ENCODE measurements at places on chromosomes 16 and 17.

GRCh38 chr17:62804822-62805221, 3.3 kb downstream of the MARCHF10 start:
- no peak for DNase-seq

GRCh38 chr17:78019367-78019975, 61.0 kb downstream of the TNRC6C start:
- DNase-seq, result no peak

DNA sequence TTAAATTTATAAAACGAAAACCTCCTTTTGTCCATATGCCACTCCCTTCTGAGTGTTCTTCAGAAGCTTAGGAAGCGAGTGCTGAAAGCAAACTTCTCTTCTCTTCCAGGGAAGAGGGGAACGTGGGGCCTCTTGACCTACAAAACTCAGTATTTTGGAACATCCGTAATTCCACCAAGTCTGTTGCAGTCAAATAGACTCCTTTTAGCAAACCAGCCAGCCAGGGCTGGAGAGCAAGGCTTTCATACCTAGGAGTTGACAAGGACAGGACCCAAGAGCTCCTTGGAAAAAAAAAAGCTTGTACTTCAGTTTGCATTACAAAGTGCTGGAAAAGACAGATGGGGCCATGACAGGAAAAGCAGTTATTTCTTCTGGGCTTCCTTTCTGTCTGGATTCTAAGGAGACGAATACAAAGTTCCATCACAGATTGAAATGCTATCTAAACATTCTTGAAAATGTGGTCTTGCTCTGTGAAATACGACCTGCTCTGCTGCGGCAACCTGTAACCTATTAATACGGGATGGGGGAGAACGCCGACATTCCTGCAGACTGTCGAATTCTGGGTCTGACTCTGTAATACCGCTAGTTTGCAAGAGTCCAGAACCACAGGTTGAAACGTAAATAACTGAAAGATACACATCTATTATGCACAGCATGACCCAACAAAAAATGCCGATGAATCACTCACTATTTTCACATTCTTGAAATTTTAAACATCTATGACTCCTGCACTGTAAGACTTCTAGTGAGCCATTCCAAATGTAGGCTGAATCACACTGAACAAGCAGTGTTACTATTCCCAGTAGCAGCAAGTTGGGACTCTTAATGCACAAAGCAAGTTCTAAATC, 20.6 kb downstream of the VPS53 start:
- no peak for DNase-seq

GRCh38 chr16:10809706-10810105, 8.9 kb downstream of the TVP23A start:
- DNase-seq, result no peak

- no peak for DNase-seq
Measured at GRCh38 chr17:61331886-61332285, 67.8 kb upstream of the TBX2 start.

DNA sequence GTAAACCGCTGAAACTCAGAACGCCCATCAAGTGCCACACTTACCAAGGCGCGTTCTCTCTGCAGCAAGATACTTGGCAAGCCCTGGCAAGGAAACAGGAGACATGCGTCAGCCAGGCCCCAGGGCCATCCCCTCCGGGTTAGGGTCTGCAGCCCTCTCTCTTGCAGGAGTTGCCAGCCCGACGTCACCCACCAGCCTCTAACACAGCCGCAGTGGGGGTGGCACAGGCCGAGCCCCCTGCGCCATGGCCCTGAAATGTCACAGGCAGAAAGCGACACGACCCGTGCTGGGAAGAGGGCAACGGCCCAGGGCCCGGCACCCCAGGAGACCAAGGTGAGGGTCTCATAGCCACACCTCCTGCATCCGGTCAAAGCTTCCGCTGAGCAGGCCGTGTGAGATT, 21.9 kb downstream of the ELAC2 start:
- DNase-seq, result no peak

DNA sequence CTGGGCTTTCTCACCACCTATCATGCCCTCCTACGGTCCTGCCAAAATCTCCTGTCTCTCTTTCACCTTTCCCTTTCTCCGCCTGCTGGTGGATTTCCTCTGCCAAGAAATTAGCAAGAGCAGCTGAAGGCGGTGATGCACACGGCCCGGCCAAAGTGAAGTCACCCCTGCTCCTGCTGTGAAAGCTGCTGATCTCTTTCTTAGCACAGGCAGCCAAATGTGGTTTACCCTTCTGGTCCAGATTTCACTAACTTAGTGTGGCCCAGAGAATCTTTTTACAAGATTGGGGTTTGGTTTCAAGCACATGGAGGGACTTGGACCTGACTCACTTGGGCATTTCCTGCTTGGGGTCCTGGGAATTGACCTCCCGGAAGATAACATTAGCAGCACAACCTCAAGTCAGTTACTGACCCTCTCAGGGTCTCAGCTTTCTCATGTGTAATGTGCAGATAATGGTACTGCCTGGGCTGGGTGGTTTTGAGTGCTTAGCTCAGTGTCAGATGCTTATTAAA, 155.7 kb downstream of the SOCS1 start:
- no peak for DNase-seq

DNA sequence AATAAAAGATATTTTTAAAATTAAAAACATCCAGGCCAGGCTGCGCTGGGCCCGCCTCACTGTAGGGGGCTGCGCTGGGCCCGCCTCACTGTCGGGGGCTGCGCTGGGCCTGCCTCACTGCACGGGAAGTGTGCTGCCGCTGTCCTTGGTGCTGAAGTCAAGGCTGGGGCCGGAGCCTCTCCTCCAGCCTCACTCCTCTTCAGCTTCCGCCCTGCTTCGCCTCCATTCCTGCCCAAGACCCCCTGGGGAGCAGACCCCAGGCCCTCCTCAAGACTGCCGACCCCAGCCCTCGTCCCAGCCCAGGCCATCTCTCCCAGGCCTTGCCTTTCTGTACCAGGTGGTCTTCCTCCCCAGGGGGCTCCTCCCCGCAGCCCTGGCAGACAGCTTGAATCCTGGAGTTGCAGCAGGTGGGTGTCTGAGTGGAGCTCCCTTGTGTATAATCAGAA, 26.2 kb downstream of the ENDOV start:
- peak; percentile 20 for DNase-seq

DNA sequence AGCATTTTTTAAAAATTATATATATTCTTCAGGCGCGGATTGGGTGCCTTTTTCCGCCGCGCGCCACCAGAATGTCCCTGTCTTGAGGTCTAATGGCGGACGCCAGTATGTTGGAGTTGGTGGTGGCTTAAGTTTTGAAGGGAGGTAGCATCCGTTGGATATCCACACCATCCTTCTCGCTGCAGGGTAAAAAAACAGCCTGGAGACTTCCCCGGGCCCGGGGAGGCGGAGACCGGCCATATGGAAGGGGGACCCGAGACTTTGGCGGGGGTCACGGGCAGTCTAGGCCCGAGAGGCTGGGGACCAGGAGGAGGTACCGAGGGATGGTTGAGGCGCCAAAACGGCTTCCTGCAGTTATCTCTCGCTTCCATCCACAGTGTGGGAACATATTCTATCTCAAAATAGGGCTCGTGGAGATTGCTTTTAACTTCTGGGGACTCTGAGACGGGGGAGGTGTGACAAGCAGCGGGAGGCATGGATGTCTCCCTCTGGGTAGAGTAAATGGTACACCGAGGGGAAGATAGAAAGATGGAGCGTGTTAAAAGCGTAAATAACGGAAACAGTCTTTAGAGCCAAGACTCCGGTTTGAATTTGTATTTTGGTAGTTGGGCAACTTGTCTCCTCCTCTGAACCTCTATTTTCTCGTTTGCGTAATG, at the start of gene SF3B3:
SF3B3 (plus strand) TSS at position 74 of the 656 bp plus-strand sequence. CDS start 2,841 bp downstream, outside the sequence.
- peak; percentile 44 for DNase-seq

DNA sequence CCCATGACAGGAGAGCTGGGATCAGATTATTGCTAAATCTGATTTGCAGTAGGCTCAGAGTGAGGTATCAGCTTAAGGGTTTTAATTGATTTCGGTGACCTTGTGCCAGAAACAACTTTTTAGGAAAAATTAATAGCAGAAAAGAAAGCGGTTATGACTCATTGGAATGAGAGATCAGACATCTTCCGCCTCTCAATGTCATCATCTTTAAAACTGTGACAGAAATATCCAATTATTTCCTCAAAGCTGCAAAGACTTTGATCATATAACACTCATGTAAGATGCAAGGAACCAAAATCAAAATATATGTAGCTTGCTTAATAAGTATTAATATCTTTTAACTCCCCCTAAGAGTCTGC, 190.1 kb upstream of the FOXF1 start:
- DNase-seq, result no peak

DNA sequence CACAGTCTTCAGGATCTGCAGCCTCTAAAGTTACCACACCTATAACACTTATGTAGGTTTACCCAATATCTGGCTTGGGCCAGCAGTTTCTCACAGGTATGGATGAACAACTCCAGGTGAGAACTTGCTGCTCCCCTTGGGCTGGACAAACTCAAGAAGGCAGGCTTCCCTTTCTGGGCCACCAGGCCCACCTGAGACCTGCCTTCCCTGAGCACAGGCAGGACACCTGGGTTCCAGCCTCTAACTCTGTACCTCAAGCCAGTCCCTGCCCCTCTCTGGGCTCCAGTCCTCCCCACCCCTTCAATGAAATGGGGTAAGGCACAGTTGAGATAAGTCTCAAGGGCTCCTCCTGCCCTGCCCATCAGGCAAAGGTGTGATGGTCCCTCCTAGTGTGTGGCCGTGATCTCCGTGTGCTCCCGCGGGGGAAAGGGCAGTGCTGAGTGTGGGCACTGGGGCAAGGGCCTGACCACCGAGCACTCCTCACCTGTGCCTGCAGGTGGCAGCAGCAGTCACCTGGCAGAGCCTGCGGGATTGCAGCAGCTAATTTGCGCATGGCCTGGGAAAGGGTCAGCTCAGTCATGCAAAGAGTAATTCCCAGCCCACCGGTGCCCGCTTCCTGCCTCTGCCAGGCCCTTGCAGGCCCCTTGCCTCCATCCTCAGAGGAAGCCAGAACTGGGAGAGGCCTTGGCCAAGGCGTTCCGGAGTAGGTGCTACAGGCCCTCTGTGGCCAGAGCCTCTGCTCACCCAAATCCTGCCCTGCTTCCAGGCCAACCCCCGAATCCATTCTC, 28.2 kb upstream of the ADGRG1 start:
- no peak for DNase-seq

DNA sequence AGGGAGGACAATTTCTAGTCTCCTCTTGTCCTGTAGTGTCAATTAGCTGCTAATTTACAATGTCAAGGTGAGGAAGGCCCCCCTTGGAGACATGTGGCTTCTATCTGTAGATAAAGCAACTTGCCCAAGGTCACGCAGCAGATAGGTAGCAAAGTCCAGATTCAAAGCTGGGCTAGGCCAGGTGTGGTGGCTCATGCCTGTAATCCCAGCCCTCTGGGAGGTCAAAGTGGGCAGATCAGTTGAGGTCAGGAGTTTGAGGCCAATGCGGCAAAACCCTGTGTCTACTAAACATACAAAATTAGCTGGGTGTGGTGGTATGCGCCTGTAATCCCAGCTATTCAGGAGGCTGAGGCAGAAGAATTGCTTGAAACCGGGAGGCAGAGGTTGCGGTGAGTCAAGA, 11.1 kb downstream of the TRPV3 start:
- DNase-seq, result no peak

DNA sequence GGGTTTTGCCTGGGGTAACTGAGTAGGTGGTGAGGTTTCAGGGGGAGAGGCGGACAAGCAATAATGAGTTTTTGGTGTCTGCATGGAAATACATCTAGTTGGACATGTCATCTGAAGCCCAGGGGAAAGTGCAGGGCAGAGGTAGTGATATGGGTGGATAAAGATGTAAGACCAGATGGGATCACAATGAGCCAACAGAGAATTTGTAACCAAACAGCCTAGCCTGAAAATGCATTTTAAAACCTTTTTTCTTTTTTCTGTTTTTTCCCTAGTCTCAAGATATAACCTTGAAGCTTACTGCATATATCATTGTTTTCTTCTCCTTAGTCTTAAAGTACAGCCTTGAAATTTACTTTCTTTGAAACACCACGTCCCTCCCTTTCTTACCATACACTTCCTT, 3.7 kb upstream of the ZNF19 start:
- no peak for DNase-seq

DNA sequence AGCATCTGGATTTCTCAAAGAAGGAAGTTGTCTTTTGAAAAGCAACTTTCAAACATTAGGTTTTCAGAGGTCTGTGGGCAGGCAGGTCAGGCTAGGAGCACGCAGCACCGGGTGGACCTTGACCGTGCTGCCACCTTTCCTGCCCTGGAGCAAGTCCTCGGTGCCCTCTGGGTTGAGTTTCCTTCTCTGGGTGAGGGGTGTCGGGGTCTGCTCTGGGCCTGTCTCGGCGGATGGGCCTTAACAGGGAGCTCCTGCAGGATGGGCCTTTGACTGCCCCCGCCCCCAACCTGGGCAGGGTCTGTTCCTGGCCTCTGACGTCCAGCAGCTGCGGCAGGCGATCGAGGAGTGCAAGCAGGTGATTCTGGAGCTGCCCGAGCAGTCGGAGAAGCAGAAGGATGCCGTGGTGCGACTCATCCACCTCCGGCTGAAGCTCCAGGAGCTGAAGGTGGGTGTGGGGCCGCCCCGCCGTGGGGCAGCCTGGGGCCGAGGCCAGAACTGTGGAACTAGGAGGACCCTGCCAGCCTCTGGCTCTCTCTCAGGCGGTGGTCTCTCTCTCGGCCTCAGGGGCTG, 8.7 kb downstream of the DEF8 start:
- DNase-seq, result no peak

- no peak for DNase-seq
Measured at GRCh38 chr17:15952048-15952532, 7.2 kb downstream of the ADORA2B start.

- DNase-seq, result no peak
Measured at GRCh38 chr17:45334231-45334630, 17.4 kb upstream of the MAP3K14 start.

GRCh38 chr17:73508057-73508930, 136.0 kb downstream of the SDK2 start:
- no peak for DNase-seq

DNA sequence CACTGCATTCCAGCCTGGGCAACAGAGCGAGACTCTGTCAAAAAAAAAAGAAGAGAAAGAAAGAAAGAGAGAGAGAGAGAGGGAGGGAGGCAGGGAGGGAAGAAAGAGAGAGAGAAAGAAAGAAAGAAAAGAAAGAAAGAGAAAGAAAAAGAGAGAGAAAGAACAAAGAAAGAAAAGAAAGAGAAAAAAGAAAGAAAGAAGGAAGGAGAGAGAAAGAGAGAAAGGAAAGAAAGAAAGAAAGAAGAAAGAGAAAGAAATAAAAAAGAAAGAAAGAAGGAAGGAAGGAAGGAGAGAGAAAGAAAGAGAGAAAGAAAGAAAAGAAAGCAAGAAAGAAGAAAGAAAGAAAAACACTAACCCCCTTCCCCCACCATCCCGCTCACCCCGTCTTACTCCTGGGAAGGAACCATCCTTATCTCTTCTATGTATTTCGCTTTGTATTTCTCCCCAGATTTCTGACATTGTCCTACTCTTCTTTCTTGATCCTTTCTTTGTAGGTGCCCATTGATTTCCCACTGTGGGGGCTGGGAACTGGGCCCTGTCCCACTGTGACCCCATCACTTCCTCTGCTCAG, 20.9 kb downstream of the ALOX15 start:
- no peak for DNase-seq

- no peak for DNase-seq
Measured at GRCh38 chr17:17725011-17725751, 43.9 kb downstream of the RAI1 start.

DNA sequence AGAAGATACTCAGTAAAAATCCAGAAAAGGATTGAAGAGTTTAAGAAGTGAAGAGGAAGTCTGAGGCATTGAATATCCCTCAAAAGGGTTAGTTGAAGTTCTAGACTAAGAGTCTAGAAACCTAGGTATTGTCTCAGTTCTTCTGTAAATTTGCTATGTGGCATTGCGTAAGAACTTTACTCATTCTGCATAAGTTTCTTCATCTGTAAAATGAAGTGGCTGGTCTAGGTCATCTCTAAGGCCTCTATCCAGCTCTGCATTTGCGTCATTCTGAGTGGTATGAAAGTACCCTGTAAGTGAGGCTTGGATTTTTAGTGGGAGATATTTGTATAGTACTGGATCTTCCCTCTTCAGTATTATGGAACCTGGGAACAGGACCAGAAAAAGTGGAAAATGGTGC, 130.2 kb downstream of the MYO1D start:
- no peak for DNase-seq
